Fibroblast of skin of right biceps (primary cell): ENCODE measurements at places on chromosomes 5 and 9.

- peak; percentile 86 for DNase-seq
Observed at GRCh38 chr9:4137681-4138099, 162.2 kb downstream of the GLIS3 start.

DNA sequence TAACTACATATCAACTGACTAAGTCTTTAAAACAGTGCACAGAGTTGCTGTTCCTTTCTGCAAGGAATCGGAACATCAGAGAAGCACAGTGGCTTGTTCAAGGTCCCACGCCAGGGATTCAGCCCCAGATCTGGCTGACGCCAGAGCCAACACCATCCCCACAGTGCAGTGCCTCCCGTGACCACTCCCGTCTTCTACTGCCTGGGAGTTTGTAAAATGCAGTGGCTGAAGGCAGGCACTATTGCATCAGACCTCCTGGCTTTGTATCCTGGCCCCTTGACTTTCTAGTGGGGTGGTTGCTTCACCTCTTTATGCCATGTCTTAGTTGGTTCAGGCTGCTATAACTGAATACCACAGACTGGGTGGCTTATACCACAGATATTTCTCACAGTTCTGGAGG, 131.0 kb downstream of the NSG2 start:
- no peak for DNase-seq

GRCh38 chr5:62214701-62215100, 91.3 kb upstream of the KIF2A start:
- peak; percentile 11 for DNase-seq

- no peak for DNase-seq
Observed at GRCh38 chr5:33631786-33632185, 191.0 kb downstream of the TARS1 start.

- no peak for DNase-seq
Observed at GRCh38 chr9:114356792-114357191, 27.1 kb downstream of the ORM2 start.

DNA sequence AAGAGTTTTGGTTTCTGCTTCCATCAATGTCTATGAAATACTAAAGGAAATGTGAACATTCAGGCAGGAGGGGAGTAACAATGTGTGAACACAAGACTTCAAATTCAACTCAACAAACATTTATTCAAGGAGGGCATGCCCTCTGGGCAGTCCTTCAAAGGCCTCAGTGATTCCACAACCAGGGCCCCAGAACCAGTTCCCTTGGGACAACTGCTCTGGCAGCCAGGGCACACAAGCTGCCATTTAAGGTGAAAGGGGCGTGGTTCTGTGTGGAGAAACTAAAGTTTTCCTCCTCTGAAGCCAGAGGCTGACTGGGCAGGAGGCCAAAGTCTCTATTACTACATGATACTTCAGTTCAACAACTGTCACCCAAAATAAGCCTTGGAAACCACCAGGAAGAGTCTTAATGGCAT, 3.2 kb downstream of the RBM18 start:
- peak; percentile 64 for DNase-seq

DNA sequence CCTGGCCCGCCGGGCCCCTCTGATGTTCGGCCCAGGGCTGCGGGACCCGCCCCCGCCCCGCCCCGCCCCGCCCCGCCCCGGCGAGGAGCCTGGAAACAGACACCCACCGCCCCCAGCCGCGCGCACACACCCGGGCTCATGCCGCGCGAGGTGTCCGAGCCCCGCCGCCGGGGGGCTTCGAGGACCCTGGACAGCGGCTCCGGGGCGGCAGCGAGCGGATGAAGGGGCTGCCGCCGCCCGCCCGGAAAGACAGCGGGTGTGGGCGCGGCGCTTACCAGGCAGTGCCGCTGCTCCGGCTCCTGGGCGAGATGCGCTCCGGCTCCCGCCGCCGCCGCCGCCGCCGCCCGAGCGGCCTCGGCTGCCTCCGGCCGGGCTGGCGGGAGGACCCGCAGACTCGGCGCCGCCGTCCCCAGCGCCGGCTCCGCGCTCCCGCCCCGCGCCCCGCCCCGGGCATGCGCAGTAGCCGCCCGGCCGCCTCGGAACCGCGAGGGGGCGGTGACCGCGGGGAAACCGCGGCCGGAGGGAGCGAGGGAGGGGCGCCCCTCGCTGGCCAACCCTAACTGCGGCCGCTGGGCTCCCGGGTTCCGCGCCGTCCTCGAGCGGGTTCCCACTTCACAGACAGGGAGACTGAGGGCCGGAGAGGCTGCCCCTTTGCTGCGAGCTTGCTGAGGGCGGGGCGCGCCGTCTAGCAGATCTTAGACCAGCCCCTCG, at the start of gene GPRIN1:
GPRIN1 (minus strand) TSS at position 433 of the 711 bp plus-strand sequence. CDS start 10,322 bp downstream, outside the sequence.
- DNase-seq = peak; percentile 59

- DNase-seq = no peak
Observed at GRCh38 chr9:93634311-93635185, 58.2 kb downstream of the PHF2 start.

- DNase-seq = no peak
Observed at GRCh38 chr9:6302417-6302816, 25.8 kb upstream of the TPD52L3 start.

- peak; percentile 12 for DNase-seq
Observed at GRCh38 chr5:14663734-14664269, 716 bp upstream of the OTULIN start.
